ENCODE measurements at places on chromosomes 1 and 21.

DNA sequence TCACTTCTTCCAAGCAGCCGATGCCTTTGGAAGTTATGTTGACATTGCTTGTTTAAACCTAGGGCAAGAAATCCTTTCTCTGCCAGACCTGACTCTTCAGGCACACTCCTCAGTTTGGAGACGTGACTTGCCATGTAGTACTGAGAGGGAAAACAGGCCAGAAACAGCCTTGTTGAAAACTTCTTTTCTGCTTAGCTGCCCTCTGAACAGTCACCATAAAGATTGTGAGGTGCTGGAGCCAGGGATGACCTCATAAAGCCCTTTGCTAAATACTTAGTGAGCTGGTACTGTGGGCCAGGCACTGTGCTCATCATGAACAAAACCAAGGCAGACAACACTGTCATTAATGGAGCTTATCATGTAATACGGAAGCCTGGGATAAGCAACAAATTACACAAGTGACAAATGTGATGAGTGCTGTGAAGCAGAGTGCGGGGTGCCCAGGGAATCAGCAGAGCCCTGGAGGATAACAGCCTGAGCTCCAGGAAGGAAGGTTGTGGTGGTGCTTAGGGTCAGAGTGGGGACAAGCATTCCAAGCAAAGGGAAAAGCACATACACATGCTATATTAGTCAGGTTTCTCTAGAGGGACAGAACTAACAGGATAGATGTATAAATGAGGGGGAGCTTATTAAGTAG is 42.4 kb downstream of the MTARC1 start:
- DNase-seq: no peak

GRCh38 chr1:96424877-96425276 is 296.7 kb upstream of the PTBP2 start:
- DNase-seq: no peak

DNA sequence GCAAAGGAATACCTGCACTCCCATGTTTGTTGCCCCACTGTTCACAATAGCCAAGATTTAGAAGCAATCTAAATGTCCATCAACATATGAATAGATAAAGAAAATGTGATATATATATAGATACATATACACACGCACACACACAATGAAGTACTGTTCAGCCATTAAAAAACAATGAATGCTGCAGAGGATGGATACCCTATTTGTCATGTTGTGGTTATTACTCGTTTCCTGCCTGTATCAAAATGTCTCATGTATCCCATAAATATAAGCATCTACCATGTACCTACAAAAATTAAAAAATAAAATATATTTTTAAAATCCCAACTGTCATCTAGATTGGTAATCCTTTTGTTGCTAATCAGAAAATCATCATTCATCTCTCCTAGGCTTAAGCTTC is 634.8 kb upstream of the ADGRL2 start:
- DNase-seq: no peak

DNA sequence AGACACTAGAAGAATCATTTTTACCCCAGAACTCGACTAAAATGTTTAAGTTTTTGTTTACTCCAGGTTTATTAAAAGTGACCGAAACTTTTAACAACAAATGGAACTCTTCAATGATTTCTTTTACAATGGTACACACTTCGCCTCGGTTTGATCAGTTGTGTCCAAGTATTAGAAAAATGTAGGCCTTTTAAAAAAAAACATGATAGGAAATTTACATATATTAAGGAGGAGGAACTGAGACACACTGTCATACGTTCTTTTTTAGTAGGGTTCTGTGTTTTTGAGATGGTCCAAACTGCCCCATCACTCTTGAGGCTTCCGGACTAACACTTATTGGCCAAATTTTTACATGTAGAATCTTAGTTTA is 1.3 kb downstream of the PRDM2 start:
- no peak for DNase-seq

- no peak for DNase-seq
These were observed 351.6 kb upstream of the B3GALT2 start for GRCh38 chr1:193538003-193538354.

GRCh38 chr1:8323706-8324105 is 5.8 kb downstream of the SLC45A1 start:
- DNase-seq: no peak

- DNase-seq: no peak
These were observed 25.5 kb downstream of the TNR start for GRCh38 chr1:175717610-175718540.

DNA sequence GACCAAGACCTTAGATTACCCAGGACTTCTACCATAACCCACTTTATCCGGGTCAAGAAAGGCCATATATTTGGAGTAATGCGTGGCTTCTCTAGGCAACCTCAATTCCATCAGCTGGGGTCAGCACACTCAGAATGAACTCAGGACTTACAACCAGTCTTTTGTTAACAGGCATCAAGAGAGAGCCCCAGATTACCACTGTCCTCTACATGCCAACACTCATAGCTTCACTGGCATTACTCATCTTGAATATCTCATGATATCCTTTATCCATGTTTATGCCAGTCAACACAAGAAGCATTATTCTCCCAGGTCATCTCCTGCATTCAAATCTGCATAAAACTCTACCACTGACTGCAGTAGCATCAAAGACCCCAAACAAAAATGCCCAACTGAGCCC is 6.6 kb upstream of the FCGR2A start:
- DNase-seq: no peak
